ENCODE measurements at places on chromosomes 7 and 10.

GRCh38 chr10:30911303-30911863 lies 120.3 kb downstream of the ZNF438 start:
- H3K4me3 ChIP-seq: no peak overlapping the region
- no peaks in the 10 kb centered on the region for H3K36me3 ChIP-seq
- no peaks in the 10 kb centered on the region for H3K27me3 ChIP-seq
- no peaks in the 10 kb centered on the region for H3K4me1 ChIP-seq

- no peak for DNase-seq
- no peak overlapping the region for H3K4me3 ChIP-seq
- H3K4me1 ChIP-seq: no peaks in the 10 kb centered on the region
- H3K27ac ChIP-seq: no peak overlapping the region
Measured at GRCh38 chr10:104640339-104641186, 527 bp upstream of the SORCS3 start.

DNA sequence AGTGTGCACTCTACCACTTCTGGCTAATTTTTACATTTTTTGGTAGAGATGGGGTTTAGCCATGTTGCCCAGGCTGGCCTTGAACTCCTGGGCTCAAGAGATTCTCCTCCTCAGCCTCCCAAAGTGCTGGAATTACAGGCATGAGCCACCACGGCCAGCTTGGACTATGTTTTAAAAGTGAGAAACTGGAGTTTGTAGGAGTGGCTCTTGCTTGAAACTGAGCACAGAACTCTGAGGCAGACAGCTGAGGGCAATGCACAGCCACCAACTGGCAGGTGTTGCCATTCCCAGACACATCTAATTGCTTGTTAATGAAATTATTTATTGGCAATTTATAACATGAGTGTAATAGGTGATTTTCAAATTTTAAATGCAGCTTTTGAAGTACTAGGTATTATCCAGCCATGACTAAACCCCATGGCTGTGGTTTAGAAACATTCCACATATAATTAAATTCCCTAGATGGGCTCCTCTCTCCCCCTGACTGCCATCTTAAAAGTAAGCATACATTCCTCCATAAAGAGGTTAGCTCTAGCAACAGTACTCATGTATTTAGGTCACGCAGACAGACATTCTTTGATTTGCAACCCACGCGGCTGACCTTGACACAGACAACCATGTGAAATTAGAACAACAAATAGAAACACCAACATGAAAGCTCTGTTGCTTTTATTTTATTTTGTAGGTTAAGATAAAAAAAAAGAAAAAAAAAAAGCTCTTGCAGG lies 19.8 kb downstream of the PANK1 start:
- H3K27ac ChIP-seq: no peak overlapping the region
- DNase-seq: no peak
- H3K36me3 ChIP-seq: no peaks in the 10 kb centered on the region
- H3K27me3 ChIP-seq: no peaks in the 10 kb centered on the region
- no peaks in the 10 kb centered on the region for H3K4me1 ChIP-seq

GRCh38 chr7:120486164-120486563 lies 213.2 kb downstream of the KCND2 start:
- DNase-seq: no peak
- no peaks in the 10 kb centered on the region for H3K4me1 ChIP-seq
- no peaks in the 10 kb centered on the region for H3K27me3 ChIP-seq
- no peaks in the 10 kb centered on the region for H3K36me3 ChIP-seq
- no peak overlapping the region for H3K4me3 ChIP-seq

DNA sequence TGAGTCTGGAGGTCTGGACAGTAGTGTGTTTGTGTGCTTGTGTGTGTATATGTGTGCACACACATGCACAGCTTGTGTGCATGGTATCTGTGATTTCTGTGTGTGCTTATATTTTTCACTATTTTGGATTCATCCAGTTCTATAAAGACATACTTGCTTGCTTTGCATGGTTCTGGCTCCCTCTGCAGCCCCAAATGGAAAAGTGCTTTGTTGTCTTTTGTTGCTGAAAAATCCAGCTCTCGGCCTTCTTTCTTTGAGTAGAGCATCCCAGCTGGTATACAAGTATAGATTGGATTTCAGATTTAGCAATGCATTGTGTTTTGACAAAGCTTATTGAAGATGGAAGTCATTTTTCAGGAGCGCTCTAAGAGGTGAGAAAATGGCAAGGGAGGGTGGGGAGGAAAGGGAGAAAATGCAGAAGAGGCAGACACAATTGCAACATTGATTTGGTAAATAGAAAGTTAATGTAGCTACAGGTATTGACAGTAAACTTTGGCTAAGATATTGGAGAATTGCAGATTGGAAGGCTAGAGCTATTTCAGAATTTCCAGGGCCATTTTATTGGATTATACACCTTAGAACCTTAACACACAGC lies 333.9 kb downstream of the AUTS2 start:
- no peak overlapping the region for H3K4me3 ChIP-seq
- no peaks in the 10 kb centered on the region for H3K27me3 ChIP-seq
- peak; percentile 59 for DNase-seq
- H3K4me1 ChIP-seq: peaks cover 36% of the 10 kb centered on the region
- no peak overlapping the region for H3K27ac ChIP-seq
- no peaks in the 10 kb centered on the region for H3K36me3 ChIP-seq

DNA sequence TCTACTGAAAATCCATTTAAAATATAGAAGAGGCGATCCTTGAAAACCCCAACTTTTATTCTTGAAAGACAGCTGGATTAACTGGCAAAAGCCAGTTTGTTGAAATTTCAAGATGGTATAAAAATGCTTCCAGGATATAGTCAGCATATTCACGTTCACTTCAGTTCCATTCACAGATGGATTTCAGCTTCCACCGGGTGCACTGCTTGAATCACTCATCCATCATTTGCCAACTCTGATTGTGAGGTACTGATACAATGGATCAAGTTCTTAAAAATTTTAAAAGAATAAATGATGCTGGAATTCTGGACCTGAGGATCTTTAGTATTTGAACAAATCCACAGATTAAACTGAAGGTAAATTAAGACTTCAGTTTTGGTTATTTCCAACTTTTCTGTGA lies 2.4 kb downstream of the PURB start:
- H3K27me3 ChIP-seq: no peaks in the 10 kb centered on the region
- no peak overlapping the region for H3K4me3 ChIP-seq
- peaks cover 20% of the 10 kb centered on the region for H3K36me3 ChIP-seq
- no peak overlapping the region for H3K27ac ChIP-seq

DNA sequence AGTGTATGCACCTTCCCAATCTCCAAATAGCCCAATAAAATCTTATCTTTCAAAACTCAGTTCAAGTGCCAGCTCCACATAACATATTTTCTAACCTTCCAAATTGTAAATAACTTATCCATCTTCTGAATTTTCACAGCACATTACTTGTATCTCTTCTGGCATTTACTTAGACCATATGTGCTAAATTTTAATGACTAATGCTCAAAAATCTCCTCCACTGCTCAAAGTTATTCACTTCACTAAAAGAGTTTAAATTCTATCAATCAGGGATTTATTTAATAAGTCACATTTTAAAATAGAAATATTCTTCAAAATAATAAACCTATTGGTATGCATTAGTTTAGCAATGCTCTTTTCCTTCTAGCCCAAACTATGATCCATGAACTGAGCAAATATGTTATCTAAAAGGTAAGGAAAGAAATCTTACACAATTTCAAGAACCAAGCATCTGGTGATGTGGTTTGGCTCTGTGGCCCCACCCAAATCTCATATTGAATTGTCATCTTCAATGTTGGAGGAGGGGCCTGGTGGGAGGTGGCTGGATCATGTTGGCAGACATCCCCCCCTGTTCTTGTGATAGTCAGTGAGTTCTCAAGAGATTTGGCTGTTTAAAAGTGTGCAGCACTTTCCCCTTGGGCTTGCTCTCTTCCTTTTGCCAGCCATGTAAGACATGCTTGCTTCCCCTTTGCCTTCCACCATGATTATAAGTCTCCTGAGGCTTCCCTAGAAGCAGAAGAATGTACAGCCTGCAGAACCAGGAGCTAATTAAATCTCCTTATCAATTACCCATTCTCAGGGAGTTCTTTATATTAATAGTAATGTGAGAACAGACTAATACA lies 28.1 kb upstream of the GPR22 start:
- no peak overlapping the region for H3K27ac ChIP-seq
- H3K4me1 ChIP-seq: no peaks in the 10 kb centered on the region
- H3K27me3 ChIP-seq: no peaks in the 10 kb centered on the region
- H3K36me3 ChIP-seq: no peaks in the 10 kb centered on the region
- DNase-seq: no peak
- no peak overlapping the region for H3K4me3 ChIP-seq

DNA sequence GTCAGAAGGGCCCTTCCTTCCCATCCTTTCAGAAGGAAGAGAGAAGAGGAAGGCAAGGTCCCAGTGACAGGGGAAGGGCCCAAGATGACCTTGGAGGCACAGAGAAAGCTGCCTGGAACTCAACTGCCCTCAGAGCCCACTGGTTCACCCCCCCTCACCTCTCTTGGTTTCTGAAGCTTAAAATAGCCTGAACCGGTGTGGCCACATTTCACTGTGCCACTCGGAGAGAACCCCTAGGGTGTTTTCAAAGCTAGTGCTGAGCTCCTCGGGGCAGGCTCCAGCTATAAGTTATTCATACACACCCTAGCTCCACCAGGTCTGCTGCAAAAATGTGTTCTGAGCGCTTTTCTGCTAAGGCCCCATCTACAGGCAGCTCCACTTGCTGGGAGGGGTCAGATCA lies 60.9 kb upstream of the ADRB1 start:
- H3K27me3 ChIP-seq: peaks cover 3% of the 10 kb centered on the region
- no peak for DNase-seq
- H3K4me3 ChIP-seq: no peak overlapping the region
- peaks cover 17% of the 10 kb centered on the region for H3K4me1 ChIP-seq

DNA sequence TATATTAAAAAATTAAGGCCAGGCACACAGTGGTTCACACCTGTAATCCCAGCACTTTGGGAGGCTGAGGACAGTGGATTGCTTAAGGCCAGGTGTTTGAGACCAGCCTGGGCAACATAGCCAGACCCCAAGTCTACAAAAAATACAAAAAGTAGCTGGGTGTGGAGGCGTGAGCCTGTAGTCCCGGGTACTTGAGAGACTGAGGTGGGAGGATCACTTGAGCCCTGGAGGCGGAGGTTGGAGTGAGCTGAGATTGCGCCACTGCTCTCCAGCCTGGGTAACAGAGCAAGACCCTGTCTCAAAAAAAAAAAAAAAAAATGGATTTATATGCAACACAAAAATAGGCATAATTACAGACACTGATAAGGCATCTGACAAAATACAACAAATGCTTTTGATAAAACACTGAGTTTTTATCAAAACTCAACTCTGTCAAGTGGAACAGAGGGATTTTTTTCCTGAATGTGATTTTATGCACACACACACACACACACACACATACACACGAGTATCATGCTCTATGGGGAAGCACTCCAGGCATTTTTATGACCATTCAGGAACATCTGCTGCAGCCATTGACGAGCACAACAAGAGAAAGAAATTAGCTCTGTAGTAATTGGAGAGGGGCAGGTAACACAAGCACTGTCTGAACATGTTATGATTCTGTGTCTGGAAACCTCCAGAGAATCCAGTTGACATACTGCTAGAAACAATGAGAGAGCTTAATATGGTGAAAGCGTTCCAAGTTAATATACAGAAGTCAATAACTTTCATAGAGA lies 193.1 kb downstream of the WDR37 start:
- H3K4me3 ChIP-seq: no peak overlapping the region
- no peak overlapping the region for H3K27ac ChIP-seq
- H3K36me3 ChIP-seq: no peaks in the 10 kb centered on the region
- H3K27me3 ChIP-seq: no peaks in the 10 kb centered on the region

DNA sequence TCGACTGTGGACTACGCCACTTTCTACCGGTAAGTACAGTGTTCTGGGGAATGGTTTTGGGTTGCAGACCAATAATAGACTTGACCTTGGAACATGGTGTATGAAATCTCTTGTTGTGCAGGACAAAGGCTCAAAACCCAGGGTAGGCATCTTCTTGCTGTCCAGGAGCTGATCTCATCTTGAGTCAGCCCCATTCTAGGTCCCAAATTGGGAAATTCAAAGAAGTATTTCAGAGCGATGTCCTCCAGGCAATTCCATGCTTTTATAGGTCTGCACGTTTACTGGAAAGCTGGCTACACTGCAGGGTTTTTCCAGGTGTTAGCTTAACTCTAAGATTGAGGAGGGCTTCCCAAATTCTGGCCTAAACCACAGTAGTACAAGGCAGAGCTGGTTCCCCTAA lies 180.7 kb downstream of the BMPER start:
- DNase-seq: no peak
- no peaks in the 10 kb centered on the region for H3K27me3 ChIP-seq
- no peak overlapping the region for H3K27ac ChIP-seq
- no peaks in the 10 kb centered on the region for H3K36me3 ChIP-seq

Data from thymus (tissue), 14 donors.